ENCODE measurements at places on chromosomes 6 and 20. TPM values are rescaled to one million over a fixed set of nuclear protein-coding genes. Genes with fewer than 3 reads are reported as not detected.

DNA sequence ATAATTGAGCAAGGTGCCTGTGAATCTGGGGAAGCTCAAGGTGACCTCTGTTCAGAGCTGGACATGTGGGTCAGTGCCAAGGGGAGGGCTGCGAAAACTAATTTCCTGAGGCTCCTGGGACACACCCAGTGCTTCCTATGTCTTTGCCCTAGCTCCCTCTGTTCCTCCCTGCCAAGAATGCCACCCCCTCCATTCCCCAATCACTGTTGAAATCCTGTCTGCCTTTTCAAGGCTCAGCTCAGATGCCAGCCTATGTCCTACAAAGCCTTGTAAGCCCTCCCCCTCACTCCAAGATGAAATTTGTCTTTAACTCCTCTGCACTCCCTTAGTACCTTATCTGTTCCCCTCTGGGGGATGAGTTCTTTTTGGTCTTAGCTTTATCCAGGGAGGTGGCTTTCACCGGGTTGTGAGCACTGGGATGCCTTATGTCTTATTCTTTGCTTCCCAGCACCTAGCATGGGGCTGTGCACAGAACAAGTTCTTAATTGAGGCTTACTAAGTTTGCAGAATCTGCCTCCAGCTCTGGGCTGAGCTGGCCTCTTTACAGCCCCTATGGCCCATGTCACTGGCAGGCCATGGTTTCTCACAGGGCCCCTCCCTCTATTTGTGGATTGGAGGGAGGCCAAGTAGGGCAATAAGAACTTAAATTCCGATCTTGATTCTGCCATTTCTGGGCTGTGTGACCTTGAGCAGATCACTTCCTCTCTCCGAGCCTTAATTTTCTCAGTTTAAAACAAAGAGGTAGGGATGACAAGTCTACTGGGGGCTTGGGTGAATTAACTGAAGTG lies 51.5 kb upstream of the EPB41L1 start:
- no peak overlapping the region for H3K4me3 ChIP-seq
- no peaks in the 10 kb centered on the region for H3K27me3 ChIP-seq
- H3K4me1 ChIP-seq: peaks cover 28% of the 10 kb centered on the region
- no peak overlapping the region for H3K27ac ChIP-seq
- DNase-seq: no peak

- H3K4me1 ChIP-seq: peaks cover 47% of the 10 kb centered on the region
- H3K4me3 ChIP-seq: peak overlapping the region; percentile 84
- H3K36me3 ChIP-seq: peaks cover 20% of the 10 kb centered on the region
- DNase-seq: no peak
- no peaks in the 10 kb centered on the region for H3K27me3 ChIP-seq
Observed at GRCh38 chr6:170555305-170555704, 1.1 kb downstream of the TBP start.

- peaks cover 5% of the 10 kb centered on the region for H3K4me1 ChIP-seq
- H3K27me3 ChIP-seq: no peaks in the 10 kb centered on the region
- no peak for DNase-seq
- H3K4me3 ChIP-seq: no peak overlapping the region
Observed at GRCh38 chr20:52279706-52280105, 88.1 kb upstream of the ZFP64 start.

DNA sequence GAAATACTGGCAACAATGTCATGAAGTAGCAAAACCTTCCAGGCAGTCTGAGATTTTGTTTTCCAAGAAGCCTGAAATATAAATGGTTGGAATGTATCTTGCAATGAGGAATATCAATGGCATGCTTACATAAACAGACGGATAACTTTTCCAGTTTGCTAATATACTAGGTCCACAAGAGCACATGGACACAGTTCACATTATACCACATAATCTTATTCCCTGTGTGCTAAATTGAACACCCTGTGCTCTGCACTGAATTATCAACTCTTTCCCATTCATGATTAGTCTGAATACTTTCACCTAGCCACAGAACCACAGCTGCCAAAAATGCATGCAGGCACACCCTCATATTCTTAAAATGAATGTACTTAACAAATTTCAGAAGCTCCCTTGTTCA lies 274.3 kb downstream of the COL12A1 start:
- no peaks in the 10 kb centered on the region for H3K36me3 ChIP-seq
- no peak overlapping the region for H3K27ac ChIP-seq
- no peak overlapping the region for H3K4me3 ChIP-seq
- no peaks in the 10 kb centered on the region for H3K27me3 ChIP-seq
- no peaks in the 10 kb centered on the region for H3K4me1 ChIP-seq
- DNase-seq: no peak

GRCh38 chr20:50242548-50242862 lies 51.9 kb downstream of the CEBPB start:
- DNase-seq: no peak
- no peaks in the 10 kb centered on the region for H3K27me3 ChIP-seq
- H3K36me3 ChIP-seq: no peaks in the 10 kb centered on the region
- H3K4me1 ChIP-seq: no peaks in the 10 kb centered on the region
- no peak overlapping the region for H3K4me3 ChIP-seq

DNA sequence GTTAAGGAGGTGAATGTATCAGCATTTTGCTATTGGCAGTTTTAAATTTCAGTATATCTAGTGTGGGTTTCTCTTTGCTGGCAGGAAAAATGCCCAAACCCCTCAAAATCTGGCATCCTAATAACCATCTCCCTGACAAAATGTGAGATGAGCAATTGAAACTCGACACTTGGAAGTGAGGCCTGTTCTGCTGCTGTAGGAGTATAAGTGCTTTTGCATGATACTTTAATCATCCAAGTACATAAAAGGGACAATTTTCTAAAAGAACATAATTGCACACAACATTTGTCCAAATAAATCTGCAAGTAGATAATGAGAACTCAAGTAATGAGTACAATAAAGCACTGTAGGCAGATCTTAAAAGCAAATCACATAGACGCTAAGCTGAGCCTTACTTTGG lies 36.5 kb downstream of the LAMP5 start:
- H3K36me3 ChIP-seq: no peaks in the 10 kb centered on the region
- no peak for DNase-seq

GRCh38 chr20:26315054-26315453 lies 618.4 kb upstream of the ZNF337 start:
- no peaks in the 10 kb centered on the region for H3K4me1 ChIP-seq
- H3K27ac ChIP-seq: no peak overlapping the region
- no peaks in the 10 kb centered on the region for H3K27me3 ChIP-seq
- H3K4me3 ChIP-seq: no peak overlapping the region
- H3K36me3 ChIP-seq: no peaks in the 10 kb centered on the region

- H3K36me3 ChIP-seq: no peaks in the 10 kb centered on the region
- no peaks in the 10 kb centered on the region for H3K4me1 ChIP-seq
- H3K27me3 ChIP-seq: no peaks in the 10 kb centered on the region
- no peak overlapping the region for H3K27ac ChIP-seq
- H3K4me3 ChIP-seq: no peak overlapping the region
- DNase-seq: no peak
Observed at GRCh38 chr6:13724182-13724581, 12.5 kb upstream of the RANBP9 start.

- H3K27ac ChIP-seq: no peak overlapping the region
- H3K27me3 ChIP-seq: no peaks in the 10 kb centered on the region
- no peak for DNase-seq
- H3K4me1 ChIP-seq: no peaks in the 10 kb centered on the region
- no peaks in the 10 kb centered on the region for H3K36me3 ChIP-seq
- no peak overlapping the region for H3K4me3 ChIP-seq
Observed at GRCh38 chr20:60224914-60225313, 266.7 kb downstream of the CDH26 start.

DNA sequence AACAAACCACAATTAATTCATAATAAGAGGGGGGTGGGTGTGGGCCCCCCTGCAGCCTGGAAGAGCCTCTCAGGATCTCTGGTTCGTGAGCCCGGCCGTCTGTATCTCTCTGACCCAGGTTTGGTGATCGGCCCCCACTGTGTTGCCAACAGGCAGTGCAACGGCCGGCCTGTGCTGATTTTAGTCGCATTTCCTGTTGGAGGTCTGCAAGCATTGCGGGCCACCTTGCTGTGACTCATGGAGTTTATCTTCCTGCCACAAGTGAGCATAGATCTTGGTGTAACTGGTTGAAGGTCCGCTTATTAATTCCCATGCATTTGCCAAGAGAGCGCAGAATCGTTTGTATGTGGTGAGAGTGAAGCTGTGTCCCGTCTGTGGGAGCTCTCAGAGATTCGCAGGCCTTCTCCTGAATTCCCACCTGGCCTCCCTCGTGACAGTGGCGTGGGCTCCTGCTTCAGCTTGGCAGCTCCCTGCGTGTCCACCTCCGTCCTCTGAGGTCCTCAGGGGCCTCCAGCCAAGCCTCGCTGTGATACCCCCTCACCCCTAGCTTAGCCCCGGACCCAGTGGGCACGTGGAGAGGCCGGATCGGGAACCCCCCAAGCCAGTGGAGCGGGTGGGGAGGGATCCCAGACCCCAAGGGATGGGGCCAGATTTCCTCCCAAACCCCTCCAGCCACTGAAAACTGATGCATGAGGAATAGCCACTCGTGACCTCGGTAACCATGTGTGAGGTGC lies 269.8 kb downstream of the CDH4 start:
- DNase-seq: no peak
- no peak overlapping the region for H3K4me3 ChIP-seq
- H3K4me1 ChIP-seq: no peaks in the 10 kb centered on the region
- H3K27ac ChIP-seq: no peak overlapping the region
- no peaks in the 10 kb centered on the region for H3K27me3 ChIP-seq
- H3K36me3 ChIP-seq: no peaks in the 10 kb centered on the region

DNA sequence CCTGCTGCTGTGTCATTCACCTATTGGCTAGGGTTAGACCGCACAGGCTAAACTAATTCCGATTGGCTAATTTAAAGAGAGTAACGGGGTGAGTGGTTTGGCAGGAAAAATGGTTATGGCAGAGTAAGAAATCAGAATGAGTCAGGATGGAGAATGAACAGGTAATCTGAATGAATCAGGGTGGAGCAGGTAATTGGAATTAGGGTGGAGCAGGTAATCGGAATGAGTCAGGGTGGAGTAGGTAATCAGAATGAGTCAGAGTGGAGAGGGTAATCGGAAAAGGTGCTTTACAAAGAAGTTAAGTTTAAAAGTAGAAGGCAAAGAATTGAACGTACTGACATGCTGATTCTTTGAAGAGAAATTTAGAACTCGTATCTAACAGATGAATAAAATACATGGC lies 11.7 kb downstream of the SLC35A1 start:
- H3K36me3 ChIP-seq: no peaks in the 10 kb centered on the region
- DNase-seq: no peak
- H3K4me1 ChIP-seq: no peaks in the 10 kb centered on the region

GRCh38 chr20:7665376-7665775 lies 274.9 kb downstream of the HAO1 start:
- H3K4me3 ChIP-seq: no peak overlapping the region
- no peaks in the 10 kb centered on the region for H3K27me3 ChIP-seq
- no peaks in the 10 kb centered on the region for H3K36me3 ChIP-seq
- no peak overlapping the region for H3K27ac ChIP-seq

GRCh38 chr20:42544926-42545325 lies 644.8 kb downstream of the PTPRT start:
- H3K27ac ChIP-seq: no peak overlapping the region
- no peaks in the 10 kb centered on the region for H3K36me3 ChIP-seq
- H3K27me3 ChIP-seq: no peaks in the 10 kb centered on the region
- H3K4me1 ChIP-seq: no peaks in the 10 kb centered on the region
- no peak overlapping the region for H3K4me3 ChIP-seq

- peak; percentile 36 for DNase-seq
- no peaks in the 10 kb centered on the region for H3K4me1 ChIP-seq
- peaks cover under 1% of the 10 kb centered on the region for H3K27me3 ChIP-seq
Observed at GRCh38 chr20:4297127-4297826, 281.9 kb upstream of the RNF24 start.

GRCh38 chr6:11729076-11729475 lies 49.5 kb downstream of the ADTRP start:
- H3K27ac ChIP-seq: no peak overlapping the region
- H3K4me1 ChIP-seq: peaks cover 21% of the 10 kb centered on the region
- no peaks in the 10 kb centered on the region for H3K27me3 ChIP-seq
- H3K36me3 ChIP-seq: no peaks in the 10 kb centered on the region
- no peak for DNase-seq

DNA sequence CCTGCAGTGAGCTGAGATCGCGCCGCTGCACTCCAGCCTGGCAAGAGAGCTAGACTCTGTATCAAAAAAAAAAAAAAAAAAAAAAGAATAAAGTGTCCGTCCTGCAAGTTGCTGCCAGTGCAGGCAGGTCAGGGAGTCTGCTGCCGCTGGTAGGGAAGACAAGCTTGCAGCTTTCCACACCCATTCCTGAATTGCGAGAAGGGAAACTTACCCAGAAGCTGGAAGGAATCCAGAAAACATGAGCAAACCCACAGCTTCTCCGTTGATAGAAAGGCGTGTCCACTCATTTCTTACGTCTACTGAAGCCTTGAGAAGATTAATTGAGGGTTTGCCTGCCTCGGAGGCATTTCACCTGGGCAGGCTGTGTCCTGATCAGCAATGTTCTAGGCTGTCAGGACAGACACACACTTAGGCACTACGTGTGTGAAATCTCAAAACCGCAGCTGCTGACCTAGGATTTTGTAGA lies 61.6 kb upstream of the DSP start:
- H3K4me3 ChIP-seq: no peak overlapping the region
- H3K4me1 ChIP-seq: peaks cover 11% of the 10 kb centered on the region
- peak; percentile 58 for DNase-seq
- H3K36me3 ChIP-seq: no peaks in the 10 kb centered on the region
- no peak overlapping the region for H3K27ac ChIP-seq

DNA sequence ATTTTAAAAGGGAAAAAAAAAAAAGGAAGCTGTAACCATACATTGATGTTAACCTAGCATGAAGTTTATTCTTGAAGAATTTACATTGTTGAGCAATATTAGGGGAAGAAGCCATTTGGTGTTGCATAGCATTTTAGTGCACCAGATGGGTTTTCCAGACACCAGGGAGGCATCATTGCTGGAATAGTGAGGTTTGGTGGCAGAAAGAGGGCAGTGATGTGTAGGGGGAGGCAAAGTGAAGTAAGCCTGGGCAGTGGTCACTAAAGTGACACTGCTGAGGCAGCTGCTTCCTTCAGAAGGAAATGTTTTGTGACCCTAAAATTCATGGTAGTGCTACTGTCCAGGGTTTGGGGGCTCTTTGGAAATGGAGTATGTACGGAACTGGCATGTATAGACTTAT lies 2.6 kb downstream of the TOMM6 start:
- H3K27me3 ChIP-seq: no peaks in the 10 kb centered on the region
- H3K4me1 ChIP-seq: peaks cover 33% of the 10 kb centered on the region
- no peak for DNase-seq
- H3K4me3 ChIP-seq: no peak overlapping the region

Gene RAB44
- 0.11 TPM for polyA plus RNA-seq

Gene RNF182
- polyA plus RNA-seq: 3.7 TPM

Gene TINAG
- polyA plus RNA-seq: 0.24 TPM

All from left lung (tissue), 14 donors.